NCI-H2081 treated with DMSO at 0.1 percent for 48 hours (cell line): ENCODE measurements at places on chromosomes 2 and 18.

DNA sequence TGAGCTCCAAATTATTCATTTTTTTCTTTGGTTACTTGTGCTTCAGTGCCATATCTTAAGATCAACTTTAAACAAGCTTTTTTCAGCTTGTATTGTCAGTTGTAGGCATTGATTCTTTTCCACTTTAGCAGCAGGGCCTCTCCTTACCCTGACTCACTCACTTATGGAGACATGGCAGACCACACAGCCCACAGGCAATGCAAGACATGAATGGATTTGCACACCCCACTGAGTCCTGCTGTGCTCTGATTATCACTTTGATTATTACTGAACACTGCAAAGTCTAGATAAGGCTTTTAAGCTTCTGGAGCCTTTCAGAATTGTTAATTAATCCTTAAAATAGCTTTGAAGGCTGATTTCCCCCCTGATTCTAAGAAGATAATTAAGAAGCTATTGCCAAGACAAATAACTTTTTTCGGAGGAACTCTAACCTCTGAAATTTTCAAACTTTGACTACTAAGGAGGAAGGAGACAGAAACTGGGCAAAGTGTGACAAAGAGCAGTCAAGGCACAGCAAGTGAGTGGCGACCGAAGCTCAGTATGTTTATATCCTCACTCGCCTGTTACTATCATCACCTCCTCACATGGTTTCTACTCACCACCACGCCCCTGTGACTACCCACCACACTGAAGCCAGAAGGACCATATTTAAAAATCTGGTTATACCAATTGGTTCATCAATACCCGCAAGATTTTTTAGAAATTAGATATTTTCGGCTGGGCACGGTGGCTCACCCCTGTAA, 43.3 kb downstream of the CACNB4 start:
- DNase-seq, result no peak

GRCh38 chr2:98676742-98677141, 54.2 kb downstream of the MGAT4A start:
- DNase-seq, result no peak

DNA sequence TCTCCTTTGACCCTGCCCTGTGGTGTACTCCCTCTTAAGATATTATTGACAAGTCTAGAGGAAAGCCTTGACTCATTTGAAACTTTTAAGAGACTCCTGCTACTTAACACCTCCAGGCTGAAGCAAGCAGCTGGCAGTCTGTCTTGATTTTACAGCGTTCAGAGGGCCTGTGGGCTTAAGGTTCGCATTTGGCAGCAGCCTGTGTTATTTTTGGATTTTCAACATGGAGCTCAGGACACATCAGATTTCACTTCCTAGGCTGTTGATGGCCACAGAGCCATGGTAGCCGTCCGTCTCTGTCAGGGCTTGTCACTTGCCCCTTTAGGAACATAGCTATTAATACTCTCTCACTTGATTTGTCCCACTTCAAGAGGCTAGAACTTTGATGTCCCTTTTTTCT, 73.6 kb downstream of the VWA3B start:
- DNase-seq, result no peak

DNA sequence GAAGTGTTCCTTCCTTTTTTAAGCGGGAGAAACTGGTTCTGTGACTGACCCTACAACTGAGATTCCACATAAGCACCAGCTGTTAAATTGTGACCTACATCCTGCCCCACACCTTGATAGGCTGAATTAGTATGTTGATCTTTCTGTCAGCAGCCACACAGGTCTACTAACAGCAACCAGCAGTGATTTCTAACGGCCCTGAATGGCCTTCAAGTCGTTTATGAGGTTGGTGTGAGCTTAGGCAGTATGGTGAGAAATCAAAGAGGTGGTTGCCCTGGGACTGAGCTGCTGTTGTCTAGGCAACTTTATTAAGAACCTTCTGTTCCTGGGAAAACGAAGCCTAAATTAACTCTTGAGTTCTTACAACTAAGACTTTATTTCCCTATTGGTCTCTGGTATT, 197.2 kb upstream of the FSHR start:
- no peak for DNase-seq

DNA sequence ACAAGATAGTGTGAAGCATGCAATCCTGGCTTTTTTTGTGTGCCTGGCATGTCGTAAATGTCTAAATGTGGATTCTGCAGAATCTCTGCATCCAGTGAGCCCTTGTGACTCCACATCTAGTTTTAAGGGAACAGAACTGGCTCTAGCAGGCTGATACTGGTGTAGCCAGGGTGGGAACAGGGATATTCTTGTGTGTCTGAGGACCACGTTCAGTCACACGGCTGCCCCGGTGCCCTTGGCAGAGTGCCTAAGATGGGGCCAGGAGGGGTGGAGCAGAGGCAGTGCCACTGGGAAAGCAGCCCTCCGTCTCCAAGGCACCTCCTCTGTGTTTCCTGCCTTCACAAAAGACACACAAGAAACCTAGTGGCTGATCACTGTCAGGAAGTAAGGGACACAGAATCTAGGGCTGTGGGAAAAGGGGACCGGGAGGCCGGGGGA, 91.5 kb upstream of the PARD3B start:
- no peak for DNase-seq
